ENCODE measurements at places on chromosomes 6 and 20.

DNA sequence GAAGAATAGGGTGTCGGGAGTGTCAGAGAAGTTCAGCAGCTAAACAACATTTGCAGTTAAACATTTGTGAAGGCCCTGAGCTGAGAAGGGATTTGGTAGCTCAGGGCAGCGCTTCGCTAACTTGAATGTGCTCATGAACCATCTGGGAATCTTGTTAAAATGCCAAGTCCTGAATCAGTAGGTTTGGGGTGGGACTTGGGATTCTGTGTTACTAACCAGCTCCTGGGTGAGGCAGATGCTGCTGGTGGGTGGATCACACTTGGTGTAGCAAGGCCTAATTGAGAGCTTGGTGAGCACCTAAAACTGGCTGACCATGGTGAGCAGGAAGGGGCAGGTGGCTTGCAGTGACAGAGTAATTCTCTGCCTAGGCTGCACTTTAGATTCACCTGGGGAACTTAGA, 5.9 kb downstream of the PTPRA start:
- no peak for DNase-seq

GRCh38 chr6:16441262-16441661, 202.9 kb downstream of the GMPR start:
- no peak for DNase-seq

DNA sequence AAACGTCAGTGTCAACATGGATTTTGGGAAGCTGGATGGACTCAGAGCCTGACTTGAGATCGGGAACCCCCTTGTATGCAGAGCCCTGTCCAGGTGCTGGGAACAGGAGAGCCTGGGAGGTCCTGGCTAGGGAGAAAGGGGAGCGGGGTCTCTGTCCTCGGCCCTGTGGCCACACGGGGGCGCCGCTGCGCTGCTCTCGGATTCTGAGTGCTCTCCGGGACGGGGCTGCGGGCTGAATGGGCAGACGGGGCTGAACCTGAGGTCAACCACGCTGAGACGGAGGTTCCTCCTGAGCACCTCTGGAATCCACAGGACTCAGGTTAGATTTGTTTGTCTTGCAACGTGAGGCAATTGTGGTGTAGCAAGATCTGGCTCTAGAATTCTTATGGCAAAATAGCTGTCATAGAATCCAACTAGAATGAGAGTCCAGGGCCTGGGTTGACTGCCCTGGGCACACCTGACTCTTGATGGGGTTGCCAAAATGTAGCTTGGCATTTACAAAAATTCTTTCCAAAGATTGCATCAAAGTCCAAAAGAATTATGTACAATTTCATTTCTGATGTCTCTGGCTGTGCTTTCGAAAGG, 20.6 kb upstream of the HLA-F start:
- DNase-seq, result no peak

DNA sequence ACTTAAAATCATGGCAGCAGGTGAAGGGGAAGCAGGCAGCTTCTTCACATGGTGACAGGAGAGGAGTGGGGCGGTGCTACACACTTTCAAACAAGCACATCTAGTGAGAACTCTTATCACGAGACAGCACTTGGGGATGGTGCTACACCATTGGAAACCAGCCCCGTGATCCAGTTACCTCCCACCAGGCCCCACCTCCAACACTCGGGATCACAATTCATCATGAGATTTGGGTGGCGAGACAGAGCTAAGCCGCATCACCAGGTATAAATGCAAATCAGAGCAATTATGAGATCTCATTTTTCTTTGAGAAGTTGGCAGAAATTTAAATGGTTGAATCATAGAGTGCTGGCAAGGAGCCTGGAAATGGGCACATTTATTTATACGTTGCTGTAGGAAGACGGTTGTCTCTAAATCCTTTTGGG, 31.4 kb downstream of the IGF2R start:
- DNase-seq, result no peak

- no peak for DNase-seq
Measured at GRCh38 chr6:157830354-157831017, 7.4 kb downstream of the SNX9 start.

DNA sequence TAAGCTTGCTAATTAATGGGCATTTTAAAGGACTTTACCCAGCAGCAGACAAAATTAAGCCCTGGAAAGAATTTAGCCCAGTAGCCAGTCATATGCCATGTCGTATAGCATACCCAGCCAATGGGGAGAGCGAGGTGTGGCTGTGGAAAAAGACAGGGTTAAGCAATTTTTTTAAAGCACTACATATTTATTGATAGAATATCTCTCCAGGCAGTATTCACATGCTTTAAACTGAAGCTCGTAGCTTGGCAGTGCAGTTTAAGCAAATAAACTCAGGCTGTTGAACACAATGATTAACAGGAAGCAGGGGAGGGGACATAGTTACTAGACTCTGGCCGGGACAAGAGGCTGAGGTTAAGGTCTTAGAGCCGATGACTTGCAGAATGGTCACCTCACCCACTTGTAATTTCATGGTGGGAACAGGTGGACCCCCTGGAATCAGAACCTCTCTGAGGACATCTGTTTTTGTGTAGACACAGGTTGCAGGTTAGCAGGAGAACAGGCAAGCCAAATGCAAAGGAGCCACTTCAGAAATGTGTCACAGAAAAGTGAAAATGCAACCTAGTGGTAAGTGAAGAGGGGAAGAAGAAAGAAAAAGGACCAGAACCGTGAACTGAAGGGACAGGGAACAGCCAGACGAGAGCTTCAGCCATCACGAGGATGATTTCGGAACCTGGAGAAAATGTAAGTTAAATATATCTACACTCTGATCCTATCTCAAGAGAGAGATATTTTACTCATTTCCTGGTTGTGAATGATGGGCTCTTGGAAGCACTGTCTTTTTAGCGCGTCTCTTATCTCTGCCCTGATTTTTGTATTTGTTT, 7.2 kb downstream of the GCNT2 start:
- no peak for DNase-seq

GRCh38 chr20:5888041-5888440, 62.3 kb downstream of the TRMT6 start:
- DNase-seq, result no peak

GRCh38 chr6:113598786-113599185, 258.4 kb upstream of the MARCKS start:
- DNase-seq, result no peak

- no peak for DNase-seq
Measured at GRCh38 chr6:162108041-162108440, 619.5 kb downstream of the PRKN start.

DNA sequence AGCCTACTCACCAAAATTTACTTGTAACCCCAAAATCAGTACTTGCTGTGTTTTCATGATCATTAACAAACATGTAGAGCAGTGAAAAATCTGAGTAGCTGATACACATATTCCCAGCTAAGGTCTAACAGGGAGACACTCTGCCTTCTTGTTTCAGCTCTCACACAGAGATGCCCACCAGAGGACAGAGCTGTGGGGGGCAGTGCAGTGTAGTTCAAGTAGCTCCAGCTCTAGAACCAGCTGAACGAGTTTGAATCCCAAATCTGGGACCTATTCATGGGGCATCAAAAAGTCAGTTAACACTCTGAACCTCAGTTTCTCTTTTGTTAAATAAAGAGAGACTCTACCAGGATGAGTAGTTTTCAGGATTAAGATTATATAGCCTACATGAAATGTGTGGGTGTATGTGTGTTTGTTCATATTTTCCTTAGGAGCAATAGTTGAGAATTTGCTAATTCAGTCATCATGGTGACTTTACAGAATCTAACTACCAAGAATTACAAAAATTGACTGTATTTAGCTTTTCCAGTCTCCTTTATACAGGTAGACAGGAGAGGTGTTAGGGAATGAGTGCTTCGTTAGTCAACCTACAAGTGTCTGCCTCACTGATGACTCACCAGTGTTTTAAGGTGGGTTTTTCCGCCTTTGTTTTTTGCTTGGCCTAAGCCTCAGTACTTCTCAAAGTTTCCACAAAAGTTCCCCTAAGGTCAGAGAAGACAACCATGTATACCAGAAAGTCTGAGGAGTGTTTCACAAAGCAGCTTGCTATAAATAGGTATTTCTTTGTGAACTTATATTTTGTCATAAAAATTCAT, 164.0 kb upstream of the RUNX2 start:
- no peak for DNase-seq

DNA sequence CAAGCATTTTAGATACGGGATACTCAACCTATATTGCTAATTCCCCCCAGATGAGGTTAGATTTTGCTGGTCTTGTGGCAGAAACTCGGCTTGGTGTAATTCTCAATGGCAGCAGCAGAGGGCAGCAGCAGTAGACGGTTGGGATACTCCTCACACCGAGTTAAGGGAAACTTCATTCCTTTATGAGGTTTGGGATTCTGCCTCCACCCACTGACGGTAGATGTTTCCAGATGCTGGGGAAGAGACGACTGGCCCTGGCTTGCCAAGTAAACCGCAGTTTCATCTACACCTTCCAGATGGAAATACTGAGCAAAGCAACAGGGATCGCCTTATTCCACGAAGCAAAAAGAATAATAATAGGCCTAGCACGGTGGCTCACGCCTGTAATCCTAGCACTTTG, 8.2 kb upstream of the TBC1D7 start:
- DNase-seq, result no peak

GRCh38 chr6:125377621-125378020, 75.9 kb upstream of the HDDC2 start:
- no peak for DNase-seq

DNA sequence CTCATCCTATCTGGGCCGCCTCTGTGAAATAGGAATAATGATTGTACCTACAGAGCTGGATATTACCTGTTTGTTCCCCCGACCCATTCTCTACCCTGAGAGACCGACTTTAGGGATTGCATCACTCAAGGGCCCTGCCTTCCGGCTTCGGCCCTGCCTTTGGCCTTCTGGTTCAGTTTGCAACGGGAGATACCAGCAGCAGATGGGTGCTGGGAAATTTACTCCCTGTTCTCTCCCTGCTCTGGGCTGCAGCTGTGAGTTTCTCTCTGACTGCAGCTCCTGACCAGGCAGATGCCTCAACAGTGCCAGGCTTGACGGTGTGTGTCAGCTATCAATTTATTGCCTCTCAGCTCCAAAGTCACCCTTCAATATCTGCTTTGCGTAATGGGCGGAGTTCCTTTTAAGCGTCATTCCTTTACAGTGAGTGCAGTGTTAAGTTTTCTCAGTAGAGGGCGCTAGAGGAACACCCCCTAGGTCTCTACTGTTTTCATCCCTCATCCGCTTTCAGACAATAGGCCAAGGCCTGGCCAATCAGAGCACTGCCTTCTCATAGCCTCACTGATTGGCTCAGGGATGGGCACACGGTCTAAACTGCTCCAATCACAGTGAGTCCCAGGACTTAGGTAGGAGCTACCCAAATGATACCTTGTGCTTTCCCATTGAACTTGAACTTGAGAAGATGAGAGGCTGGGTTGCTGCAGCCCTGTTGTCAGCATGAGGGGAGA, 30.0 kb downstream of the KCNG1 start:
- no peak for DNase-seq

- DNase-seq, result no peak
Measured at GRCh38 chr6:56652994-56653393, 10.3 kb upstream of the DST start.

DNA sequence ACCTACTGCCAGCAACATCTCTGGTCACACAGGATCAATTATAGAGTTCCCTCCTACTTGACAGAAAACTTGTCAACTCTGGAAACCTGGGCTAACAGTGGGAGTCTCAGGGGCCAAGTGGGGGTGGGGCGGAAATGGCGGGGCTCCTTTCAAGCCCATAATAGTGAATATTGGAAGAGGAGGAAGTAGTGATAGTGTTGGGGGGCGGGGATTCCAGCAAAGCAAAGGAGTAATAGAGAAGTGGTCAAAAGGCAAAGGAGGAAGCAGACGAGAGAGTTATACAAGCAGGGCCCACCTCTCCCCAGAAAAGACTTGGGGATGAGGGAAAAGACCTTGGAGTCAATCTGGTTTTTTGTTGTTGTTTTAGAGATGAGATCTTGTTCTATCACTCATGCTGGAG, 2.1 kb downstream of the DEF6 start:
- no peak for DNase-seq

GRCh38 chr6:71977884-71978283, 91.5 kb downstream of the RIMS1 start:
- no peak for DNase-seq

DNA sequence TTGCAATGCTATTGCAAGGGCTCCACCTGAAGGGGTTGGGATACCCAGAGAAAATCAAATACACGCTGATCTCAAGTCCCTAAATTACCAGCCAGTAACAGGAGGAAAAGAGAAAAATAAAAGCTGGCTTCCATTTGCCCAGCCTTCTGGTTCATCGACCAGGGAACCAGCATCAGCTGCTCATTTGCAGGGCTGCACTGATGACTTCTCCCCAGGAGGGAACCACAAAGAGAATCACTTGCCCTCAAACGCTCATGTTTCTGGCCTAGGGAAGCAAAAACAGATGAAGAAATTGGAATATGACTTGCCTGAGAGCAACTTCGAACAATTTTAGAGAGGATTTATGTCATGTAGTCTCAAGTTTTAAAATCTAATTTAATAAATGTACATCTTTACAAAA, 119.7 kb downstream of the SH3BGRL2 start:
- no peak for DNase-seq

Data from cortex of kidney (tissue), 1 donor.